ENCODE measurements at places on chromosomes 5 and 9.
A peak's percentile ranks its signal among the peaks of the same experiment; 100 is the strongest.

DNA sequence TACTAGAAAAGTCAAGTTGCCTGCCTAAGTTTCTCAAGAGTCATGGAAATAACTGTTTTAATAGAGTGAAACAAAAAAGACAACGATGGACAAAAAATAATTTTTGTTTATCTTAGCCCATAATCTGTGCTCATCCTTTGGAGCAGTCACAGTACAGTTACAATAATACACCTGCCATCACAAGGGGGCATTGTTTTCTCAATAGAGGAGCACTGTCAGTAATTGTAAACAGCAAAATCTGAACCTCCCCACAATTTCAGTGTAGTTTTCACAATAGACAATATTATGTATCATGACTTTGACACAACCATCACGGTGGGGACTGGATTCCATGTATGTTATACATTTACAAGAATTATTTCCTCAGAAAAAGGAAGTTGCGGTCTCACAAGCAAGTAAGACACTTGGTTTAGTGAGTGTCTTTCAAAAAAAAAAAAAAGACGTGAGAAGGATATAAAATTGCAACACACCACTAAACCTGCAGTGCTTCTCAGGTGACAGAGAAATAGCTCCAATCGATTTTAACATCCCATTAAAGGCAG is 586.3 kb downstream of the PTPRD start:
- DNase-seq = no peak

GRCh38 chr9:122386311-122386872 is 15.6 kb downstream of the PTGS1 start:
- no peak for DNase-seq

DNA sequence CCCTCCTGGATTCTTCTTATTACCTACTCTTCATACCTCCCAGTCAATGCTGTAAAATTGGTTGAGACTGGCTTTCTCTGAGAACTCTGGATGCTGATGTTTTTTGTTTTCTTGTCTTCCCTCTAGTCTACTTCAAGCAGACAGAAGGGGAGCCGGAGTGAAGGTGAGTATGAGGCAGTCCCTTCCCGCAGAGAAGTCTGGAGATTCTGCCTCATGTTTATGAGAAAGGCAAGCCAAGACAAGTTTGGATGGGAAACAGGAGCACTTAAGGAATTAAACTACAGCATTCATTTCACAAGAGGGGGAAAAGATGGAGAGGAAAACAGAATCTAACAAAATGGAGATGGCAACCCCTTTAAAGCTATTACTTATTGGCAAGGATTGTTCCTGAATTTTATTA is 246.1 kb downstream of the TRIM32 start:
- no peak for DNase-seq

GRCh38 chr9:4397917-4398316 is 92.4 kb upstream of the SLC1A1 start:
- no peak for DNase-seq

GRCh38 chr5:1673042-1673677 is 126.5 kb downstream of the MRPL36 start:
- DNase-seq = no peak

DNA sequence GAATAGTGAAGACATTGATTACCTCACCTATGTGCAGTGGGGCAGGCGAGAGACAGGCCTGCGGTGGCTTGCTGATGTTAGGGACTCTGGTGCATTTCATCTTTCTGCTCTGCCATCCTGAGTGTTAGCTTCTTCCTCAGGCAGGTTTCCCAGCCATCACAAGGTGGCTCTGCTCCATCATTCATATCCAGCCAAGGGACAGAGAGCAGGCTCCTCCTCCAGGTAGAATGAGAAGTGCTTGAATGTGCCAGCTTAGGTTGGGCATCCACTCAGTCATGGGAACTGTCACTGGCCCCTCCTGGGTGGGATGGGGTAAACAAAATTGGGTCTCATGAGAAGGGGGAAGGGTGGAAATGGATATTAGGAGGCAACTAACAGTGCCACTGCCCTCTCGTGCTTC is 24.8 kb downstream of the GPR107 start:
- no peak for DNase-seq

DNA sequence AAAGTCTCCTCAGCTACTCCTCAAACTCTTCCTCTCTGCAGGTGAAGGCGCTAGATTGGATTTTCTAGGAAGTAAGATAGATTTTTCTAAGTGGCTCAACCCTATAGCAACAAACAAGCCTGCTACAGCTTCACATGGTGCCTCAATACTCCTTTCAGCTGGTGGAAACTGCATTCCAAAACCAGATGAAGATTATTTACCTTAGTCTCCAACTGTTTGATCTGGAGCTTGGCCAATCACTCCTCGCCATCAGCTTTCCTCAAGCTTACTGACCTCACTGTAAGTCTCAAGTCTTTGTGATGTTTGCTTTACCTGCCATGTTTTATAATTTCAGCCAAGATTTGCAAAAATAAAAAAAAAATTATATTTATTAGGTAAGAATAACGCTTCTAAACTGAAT is 622.4 kb downstream of the CHSY3 start:
- DNase-seq = no peak

GRCh38 chr5:116360008-116360853 is 214.4 kb downstream of the SEMA6A start:
- peak; percentile 26 for DNase-seq
